ENCODE measurements at places on chromosomes 2 and 18.

- DNase-seq, result no peak
Observed at GRCh38 chr18:45962461-45962860, 4.7 kb downstream of the EPG5 start.

DNA sequence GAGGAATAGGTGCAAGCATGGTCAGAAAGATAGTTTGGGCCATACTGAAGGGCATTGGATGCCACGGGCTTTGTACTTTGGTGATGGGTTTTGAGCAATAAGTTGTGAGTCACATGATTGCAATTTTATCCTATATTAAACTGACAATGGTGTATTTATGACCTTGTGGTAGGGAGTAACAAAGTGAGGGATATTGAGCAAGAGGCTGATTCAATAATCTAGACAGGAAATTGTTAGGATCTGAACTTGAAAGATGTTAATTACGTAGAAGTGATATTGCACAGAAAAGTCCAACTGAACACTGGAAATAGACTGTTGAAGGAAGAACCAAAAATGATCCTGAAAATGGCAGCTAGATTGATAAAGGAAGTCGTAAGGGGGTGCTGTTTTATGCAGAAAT is 46.6 kb upstream of the TCF4 start:
- DNase-seq, result no peak

DNA sequence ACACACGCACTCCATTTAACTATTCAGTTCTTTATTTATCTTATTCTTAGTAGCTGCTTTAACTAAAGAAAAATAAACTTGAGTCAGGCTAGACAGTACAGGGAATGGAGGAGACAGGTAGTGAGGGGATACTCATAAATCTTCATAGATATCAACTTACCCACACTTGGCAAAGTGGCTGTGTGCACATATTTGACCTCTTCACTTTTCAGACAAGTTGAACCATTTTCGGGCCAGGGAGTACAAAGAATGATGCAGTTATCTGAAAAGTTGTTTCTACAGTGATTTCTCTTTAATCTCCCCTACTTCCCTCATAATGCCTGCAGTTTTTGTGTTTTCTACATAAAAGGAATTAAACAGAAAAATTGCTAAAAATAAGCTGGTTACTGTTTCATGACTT is 307.5 kb downstream of the GULP1 start:
- DNase-seq, result no peak

GRCh38 chr2:188601391-188601790 is 309.7 kb downstream of the GULP1 start:
- DNase-seq, result peak; percentile 50

DNA sequence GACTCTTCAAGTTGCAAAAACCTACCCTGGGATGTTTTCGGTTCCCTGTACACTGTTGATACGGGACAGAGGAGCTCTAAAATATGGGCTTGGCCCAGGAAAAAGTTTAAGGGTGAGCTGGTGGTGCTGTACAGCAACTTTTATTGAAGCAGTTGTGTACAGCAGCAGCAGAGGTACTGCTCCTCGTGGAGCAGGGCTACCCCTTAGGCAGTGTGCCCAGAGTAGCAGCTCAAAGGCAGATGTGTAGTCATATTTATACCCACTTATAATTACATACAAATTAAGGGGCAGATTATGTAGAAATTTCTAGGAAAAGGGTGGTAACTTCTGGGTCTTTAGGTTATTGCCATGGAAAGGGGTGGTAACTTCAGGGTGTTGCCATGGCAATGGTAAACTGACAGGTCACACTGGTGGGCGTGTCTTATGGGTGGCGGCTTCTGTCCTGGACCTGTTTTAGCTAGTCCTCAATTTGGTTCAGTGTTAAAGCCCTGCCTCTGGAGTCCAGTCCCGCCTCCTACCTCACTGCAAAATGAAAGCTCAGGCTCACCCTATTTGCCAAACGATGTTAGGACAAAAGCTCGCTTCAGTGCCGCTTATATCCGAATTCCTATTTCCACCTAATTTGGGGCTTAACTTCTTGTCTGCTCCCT is 203.2 kb downstream of the ETAA1 start:
- DNase-seq, result no peak

DNA sequence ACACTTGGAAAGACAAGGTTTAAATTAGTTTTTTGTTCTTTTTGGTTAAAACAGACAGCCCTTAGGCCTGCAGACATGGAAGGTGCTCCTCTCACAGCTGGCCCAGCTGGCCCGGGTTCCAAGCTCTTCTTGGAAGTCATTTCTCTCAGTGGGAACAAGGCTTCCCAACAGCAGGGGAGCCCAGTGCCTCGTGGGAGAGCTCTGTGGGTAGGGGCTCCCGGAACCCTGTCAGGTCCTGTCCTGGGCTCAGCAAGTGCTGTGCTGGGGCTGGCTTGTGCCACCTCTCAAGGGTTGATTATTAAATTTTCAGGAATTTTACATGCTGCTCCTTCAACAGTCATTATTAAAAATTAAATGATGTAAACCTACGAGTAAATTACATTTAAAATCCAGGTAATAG is 189.6 kb downstream of the GALNT1 start:
- no peak for DNase-seq

DNA sequence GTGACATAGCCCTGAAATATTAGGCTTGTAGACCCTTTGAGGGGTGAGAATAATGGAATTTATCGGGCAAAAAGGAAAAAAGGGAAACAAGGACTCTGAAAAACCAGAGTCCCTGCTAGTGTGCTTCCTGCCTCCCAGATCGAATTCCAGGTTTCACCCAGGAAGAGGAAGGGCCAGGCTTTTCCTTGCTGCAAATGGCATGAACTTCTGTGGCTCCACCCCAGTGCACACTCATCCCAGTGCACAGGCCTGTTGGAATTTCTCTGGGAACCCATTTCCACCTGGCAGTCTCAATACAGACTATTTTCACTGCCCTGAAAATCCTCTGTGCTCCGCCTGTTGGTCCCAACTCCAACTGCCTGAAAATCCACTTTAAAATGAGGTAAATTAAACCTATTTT is 29.9 kb downstream of the C18orf54 start:
- DNase-seq, result no peak

- peak; percentile 61 for DNase-seq
Observed at GRCh38 chr18:36095936-36096519, 28.7 kb upstream of the RPRD1A start.

GRCh38 chr18:24600076-24600654 is 139.7 kb downstream of the HRH4 start:
- DNase-seq, result peak; percentile 64

GRCh38 chr2:27284996-27285395 is 2.8 kb downstream of the TRIM54 start:
- no peak for DNase-seq

- DNase-seq, result no peak
Observed at GRCh38 chr2:130243359-130243758, 45.1 kb upstream of the TUBA3E start.

GRCh38 chr2:203476881-203477280 is 58.2 kb downstream of the RAPH1 start:
- no peak for DNase-seq

DNA sequence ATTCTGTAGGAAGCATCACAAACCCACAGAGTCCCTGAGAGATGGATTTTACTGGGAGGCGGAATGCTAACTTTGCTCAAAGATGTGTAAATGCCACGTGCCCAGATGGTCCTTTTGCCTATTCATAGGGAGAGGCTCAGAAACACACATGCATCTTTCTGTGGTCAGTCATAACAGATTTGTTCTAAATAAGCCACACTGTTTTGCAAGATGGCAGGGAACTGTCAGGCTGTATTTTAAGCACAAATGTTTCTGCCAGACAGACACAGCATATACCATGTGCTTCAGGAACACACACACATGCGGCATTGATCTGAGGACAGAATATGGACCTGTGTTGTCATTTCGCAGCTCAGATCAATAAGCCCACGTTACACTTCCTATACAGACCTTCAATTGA is 312.0 kb downstream of the GPD2 start:
- DNase-seq, result no peak

DNA sequence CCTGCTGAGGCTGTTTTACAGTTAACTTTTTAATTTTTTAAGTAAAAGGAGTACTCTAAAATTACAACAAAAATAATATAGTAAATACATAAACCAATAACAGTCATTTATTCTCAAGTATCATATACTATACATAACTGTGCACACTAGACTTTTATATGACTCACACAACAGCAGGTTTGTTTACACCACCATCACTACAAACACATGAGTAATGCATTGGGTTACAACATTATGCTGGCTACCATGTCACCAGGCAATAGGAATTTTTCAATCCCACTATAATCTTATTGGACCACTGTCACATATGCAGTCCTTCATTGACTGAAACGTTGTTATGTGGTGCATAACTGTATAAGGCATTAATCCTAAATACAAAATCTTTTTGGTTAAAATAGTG is 42.5 kb downstream of the RASGRP3 start:
- DNase-seq, result no peak

DNA sequence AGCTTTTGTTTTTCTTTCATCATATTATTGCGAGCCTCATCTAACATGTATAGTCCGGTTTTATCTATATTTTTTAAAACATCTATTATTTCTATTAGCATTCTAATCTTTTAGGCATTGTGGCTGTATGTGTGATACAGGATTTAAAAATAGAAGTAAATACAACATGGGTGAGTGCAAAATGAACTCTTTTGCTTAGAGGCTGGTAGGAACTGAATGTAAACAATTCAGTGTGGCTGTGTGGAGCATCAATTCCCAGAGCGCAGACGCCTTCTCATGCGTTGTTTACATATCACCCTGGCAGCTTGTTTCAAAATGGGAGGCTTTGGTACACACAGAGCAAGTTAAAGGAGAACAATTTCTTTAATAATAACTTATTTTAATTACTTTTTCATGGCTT is 836 bp downstream of the DTNA start:
- no peak for DNase-seq

GRCh38 chr2:239399433-239399920 is 1.3 kb downstream of the HDAC4 start:
- no peak for DNase-seq

DNA sequence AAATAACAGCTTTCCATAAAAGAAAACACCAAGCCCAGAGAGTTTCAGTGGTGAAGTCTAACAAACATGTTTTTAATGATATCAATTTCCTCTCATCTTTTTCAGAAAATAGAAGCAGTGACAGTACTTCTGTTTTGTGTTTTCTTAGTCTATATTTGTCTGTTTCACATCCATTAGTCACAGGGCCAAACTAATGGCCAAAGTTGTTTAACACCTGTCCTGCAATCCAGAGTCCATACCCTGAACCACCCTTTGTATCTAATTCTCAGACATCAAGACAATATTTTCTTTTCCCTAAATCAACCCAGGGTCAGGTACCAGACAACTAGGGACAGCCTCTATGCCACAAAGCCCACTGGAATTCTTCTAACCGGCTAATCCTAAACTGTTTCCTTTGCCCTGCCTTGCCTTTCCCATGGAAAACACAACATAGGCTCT is 25.9 kb downstream of the TMSB10 start:
- DNase-seq, result no peak

GRCh38 chr2:158998551-158999248 is 30.3 kb downstream of the TANC1 start:
- peak; percentile 51 for DNase-seq

GRCh38 chr2:127025359-127026166 is 81.4 kb downstream of the BIN1 start:
- DNase-seq, result peak; percentile 98

GRCh38 chr2:101026923-101027469 is 24.9 kb downstream of the RPL31 start:
- no peak for DNase-seq

Data from NCI-H524 (cell line).